Psoas muscle (tissue), 8 donors: ENCODE measurements at places on chromosomes 7 and 10.

DNA sequence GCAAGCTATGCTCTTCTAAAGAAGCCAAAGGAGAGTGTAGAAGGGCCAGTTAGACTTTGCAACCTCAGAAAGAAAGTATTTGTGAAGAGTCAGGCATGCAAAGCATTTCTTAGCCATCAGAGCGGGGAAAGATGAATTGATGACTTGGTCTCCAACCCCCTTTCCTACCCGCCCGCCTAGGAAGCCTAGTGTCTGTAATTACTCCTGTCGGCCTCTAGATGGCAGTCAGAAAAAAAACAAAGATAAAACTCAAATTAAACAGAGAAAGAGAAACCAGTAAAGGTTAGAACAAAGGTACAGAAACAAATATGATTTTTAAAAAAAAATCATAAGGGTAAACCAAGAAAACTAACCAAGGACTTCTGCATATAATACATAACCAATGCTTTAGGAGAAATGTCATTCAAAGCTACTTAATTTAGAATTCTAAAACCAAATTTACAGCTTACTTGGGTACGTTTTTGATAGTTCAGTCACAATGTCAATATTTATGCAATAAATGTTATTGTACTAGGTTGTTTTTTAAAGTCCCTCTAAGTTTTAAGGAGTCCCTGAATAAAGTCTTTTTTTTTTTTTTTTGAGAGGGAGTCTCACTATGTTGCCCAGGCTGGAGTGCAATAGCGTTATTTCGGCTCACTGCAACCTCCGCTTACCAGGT, 97.6 kb downstream of the LYZL1 start:
- no peak for DNase-seq

DNA sequence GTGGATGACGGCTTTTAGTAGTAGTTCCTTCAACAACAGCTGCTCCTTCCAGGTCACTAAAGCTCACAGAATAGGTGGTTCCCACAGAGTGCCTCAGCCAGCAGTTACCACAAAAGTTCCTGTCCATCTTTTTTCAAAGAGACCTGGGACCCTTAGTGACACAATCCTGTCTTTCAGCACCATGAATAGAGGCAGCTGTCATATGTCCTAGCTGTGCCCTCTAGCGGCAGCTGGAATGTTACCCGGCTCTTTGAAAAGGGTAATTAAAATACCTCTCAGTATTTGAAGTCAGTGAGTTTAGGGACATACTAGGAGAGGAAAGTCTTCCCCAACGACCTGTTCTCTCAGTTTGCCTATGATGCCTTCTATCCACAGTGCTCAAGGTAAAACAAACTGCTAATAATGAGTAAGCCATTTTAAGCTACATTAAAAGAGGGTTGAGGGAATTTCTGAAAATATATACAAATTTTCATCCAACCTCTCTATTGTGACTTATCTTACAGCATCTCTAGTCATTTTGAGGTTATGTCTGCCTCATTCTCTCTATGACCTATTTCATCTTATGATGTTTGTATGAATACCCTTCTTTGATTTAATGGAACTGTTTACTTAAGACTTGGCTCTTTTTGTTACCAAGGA, 290.8 kb downstream of the NXPH1 start:
- no peak for DNase-seq

- DNase-seq, result peak; percentile 80
Measured at GRCh38 chr7:65554-65953, 126.8 kb upstream of the FAM20C start.

GRCh38 chr10:34224639-34225038, 590.5 kb downstream of the PARD3 start:
- no peak for DNase-seq

DNA sequence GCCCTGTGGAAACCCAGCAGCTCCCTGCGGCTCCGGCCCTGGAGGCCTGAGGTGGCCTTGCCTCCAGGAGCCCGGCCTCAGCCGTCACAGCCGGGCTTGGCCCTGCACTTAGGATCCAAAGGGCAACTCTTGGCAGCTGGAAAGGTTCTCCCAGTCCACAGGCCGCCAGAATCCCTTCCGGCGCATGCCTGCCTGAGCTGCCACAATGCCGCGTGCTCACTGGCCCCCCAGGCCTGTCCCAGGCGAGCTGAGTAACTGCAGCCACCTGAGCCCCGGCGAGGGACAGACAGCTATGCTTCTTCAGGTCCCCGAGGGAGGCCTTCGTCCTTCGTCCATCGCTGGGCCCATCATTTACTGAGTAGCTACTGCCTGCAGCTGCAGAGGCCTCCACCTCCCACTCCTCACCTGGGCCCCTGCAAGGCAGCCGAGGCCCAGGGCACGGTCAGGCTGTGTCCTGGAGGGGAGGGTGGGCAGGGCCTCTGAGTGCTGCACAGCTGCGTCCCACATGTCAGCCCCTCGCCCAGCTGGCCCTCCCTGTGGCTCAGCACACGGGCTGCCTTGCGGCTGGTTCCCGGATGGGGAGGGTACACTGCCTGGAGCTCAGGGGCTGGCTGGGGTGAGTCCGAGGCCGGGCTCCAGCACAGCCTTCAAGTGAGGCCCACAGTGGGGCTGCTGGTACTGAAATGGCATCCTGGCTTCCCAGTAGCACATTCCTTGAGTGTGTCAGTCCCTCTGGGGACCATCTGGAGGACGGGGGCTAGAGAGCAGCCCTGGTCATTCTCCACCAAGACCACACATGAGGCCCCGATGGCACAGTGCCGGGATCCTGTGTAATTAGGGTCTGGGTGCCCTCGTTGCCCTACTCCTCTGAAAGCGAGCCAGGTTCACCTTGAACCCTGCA, 172.5 kb downstream of the ELFN1 start:
- peak; percentile 14 for DNase-seq

GRCh38 chr10:69734797-69735468, 66.8 kb upstream of the COL13A1 start:
- DNase-seq, result peak; percentile 73

GRCh38 chr7:135210888-135211178, 493 bp downstream of the WDR91 start:
- no peak for DNase-seq

- DNase-seq, result no peak
Measured at GRCh38 chr10:131808370-131808930, 92.4 kb upstream of the PPP2R2D start.

GRCh38 chr10:88110355-88110754, 246.9 kb downstream of the PTEN start:
- no peak for DNase-seq

- no peak for DNase-seq
Measured at GRCh38 chr10:70312972-70313371, 29.2 kb upstream of the NPFFR1 start.

- DNase-seq, result no peak
Measured at GRCh38 chr7:117138981-117139380, 183.9 kb downstream of the WNT2 start.

DNA sequence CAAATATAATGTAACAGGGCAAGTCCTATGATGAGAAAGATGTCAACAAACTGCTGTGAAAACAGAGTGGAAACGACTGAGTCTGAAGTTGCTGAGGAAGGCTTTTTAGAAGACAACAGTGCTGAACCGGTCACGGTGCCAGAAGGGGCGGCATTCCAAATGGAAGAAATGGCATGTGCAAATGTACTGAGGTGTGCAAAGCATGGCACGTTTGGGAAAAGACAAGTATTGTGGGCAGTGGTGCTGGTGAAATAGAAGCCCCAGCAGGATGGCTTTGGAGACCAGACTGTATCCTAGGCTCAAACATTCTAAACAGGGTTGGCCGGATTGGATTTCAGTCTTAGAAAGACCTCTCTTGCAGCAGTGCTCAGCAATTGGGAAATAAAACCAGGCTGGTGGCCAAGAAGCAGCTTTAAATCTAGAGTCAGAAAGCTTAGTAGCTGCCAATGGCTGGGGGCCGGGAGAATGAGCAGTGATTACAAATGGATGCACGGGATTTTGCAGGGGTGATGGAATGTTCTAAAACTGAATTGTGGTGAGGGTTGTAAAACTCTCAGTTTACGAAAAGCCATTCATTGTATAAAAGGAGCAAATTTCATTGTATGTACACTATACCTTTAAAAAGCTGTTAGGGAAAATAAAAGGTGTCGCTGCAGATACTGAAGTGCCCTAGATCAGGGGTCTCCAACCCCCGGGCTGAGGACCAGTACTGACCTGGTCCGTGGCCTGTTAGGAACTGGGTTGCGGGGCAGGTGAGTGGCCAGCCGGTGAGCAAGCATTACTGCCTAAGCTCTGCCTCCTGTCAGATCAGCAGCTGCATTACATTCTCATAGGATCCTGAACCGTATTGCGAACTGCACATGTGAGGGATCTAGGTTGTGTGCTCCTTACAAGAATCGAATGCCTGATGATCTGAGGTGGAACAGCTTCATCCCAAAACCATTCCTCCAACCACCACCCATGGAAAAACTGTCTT, 141.6 kb downstream of the HIBADH start:
- peak; percentile 64 for DNase-seq

GRCh38 chr10:129126982-129127381, 340.1 kb upstream of the MGMT start:
- no peak for DNase-seq

- no peak for DNase-seq
Measured at GRCh38 chr7:45974540-45975360, 53.7 kb upstream of the IGFBP3 start.

DNA sequence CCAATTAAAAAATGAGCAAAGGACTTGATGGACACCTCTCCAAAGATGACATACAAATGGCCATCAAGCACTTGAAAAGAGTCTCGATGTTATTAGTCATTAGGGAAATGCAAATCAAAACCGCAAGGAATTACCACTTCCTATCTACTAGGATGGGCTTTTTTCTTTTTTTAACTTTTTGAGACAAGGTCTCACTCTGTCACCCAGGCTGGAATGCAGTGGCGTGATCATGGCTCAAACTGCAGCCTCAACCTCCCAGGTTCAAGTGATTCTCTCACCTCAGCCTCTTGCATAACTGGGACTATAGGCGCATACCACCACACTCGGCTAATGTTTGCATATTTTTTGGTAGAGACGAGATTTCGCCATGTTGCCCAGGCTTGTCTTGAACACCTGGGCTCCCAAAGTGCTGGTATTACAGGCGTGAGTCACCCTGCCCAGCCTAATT, 13.6 kb downstream of the NKX1-2 start:
- no peak for DNase-seq

- DNase-seq, result no peak
Measured at GRCh38 chr7:130877236-130877990, 143.4 kb upstream of the KLF14 start.

DNA sequence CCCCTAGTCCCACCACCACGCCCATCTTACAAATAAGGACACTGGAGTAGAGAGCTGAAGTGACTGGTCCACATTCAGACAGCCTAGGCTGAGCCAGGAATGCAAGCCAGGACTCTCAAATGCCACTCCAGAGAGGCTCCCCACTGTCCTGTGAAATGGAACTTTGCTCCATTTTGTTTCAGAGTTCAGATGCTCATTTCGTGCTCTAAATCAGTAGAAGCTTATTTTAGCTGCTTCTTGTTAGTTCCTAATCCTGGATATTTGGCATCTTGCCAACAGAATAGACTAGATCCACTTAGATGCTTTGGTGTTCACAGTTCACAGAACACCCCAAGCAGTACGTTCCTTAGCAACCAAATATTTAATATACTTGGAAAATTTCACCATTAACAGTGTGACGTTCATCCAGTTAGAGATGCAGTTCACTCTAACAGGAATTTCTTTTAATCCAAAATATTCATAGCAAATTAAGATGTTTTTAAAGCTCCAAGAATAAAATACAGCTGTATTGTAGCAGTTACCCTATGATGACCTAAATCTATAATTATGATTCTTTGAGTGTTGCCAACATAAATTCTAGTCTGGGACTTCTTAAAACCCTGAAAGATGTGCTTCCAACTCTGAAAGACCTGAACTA, 7.3 kb downstream of the MMP21 start:
- DNase-seq, result no peak

DNA sequence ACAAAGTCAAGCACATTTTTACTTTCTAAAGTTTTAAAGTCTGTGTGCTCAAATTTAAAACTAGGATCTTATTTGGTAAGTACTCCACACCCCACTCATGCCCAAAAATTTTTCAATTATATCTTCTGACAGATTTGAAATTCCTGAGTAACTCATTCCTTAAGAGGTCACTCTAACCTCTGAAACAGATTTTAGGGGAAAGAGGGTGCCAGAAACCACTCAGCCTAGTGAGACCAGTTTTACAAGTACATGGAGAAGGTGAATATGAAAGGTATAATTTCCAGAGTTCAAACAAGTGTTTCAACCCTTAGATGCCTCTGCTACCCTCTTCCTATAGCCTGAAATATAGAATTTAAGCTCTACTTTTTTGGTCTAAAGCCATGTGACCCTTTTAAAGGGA, 79.2 kb downstream of the C7orf25 start:
- no peak for DNase-seq

- DNase-seq, result no peak
Measured at GRCh38 chr10:100033766-100034418, 24.1 kb upstream of the DNMBP start.

DNA sequence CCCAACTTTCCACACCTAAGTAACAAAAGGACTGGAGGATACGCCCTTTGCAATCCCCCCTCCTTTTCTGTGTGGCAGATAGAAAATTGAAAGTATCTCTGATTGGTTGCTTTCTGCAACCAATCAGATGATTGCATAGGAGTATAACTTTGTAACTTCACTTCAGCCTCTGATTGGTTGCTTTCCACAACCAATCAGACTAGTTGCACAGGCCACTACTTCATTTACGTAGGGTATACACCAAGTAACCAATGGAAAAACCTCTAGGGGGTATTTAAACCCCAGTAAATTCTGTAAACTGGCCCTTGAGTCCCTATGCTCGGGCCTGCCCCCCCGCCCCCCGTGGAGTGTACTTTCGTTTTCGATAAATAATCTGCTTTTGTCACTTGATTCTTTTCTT, 1080.4 kb downstream of the CNTNAP2 start:
- DNase-seq, result no peak

DNA sequence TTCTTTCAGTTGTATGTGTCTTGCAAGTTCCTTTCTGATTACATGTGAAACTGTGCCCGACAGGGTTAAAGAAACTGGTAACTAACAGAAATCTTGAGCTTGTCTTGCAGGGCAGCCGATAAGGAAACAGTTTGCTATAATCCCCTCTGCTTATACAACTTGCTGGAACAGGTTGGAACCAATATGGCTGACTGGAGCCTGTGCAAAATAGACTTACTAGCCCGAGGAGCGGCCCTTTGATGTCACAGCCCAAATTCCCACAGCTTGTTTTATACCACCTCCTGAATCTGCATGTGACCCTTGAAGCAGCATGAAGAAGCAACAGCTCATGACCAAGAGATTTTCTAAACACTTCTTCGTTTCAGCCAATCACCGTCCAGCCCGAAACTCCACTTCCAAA, 3.3 kb upstream of the YKT6 start:
- DNase-seq, result no peak
